NCI-H226 (cell line): ENCODE measurements at places on chromosomes 3 and 15.
A peak's percentile ranks its signal among the peaks of the same experiment; 100 is the strongest.

DNA sequence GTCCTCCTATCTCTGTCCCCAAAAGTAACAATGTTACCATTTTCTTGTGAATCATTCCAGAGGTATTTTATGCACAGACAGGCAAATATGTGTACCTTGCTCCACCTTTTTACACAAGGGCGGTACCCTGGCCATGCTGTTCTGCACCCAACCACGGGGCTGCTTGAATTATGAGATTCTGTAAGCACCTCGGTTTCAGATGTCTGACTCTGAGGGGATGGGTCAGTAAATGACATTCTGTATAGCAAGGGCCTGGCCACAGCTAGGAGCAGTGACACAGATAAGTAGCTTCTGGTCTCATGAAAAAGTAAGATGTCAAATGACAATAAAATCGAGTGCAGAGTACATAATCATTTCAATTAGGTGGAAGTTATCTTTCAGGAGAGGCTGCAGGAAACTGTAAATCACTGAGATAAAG is 30.4 kb upstream of the FLNB start:
- DNase-seq = peak; percentile 43

DNA sequence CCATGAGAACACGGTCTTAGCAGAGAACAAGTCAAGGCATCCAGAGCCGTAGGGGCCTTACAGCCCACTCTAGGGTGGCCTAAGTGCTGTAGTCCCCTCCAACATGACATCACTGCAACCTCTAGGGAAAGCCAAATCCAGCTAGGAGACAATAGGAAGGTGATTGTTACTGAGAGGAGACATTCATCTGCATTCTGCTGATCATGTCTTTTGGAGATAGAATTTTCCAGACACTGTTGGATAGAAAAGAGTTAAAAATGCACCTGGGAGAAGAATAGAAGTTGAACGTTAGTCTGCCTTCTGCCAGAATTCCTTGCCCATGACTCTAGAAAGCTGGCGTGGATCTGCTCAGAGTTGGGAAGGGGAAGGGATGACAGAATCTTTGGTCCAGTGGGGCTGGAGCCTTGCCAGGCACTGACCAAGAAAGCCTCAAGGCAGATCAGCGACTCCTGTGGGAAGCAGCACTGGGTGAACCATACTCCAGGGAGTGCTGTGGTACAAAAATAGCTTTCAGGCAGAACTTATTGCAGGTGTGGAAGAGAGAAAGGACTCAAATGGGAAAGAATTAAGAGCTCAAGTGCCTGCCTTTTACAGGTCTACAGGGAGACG is 44.8 kb upstream of the RAF1 start:
- DNase-seq = peak; percentile 96

- no peak for DNase-seq
Measured at GRCh38 chr3:23904545-23904944, 12.2 kb downstream of the NKIRAS1 start.

DNA sequence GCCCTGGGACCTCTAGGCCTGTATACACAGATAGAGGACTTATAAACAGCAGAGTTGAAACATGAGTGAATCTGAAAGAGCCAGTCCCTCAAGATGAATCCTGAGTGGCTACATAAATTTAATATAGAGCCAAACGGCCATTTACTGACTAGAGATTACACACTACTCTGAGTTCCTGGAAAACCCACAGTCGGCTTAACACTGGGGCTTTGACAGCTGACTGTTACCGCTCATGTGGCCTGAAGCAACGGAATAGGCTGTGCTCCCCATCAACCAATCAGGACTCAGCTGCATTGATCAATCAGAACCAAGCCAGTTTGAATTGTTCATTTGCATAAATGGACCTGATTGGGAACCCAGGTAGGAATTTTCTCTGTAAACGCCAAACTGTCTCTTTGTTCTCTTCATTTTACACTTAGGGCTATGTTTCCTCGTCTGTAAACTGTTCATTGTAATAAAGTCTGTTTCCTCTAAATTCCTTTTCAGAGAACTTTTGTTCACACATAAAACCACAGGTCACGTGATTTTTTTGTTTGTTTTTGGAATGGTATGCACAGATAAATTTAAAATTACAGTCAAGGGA is 40.5 kb downstream of the CCNL1 start:
- DNase-seq = no peak

- peak; percentile 13 for DNase-seq
Measured at GRCh38 chr15:63042877-63043334, 359 bp downstream of the TPM1 start.

DNA sequence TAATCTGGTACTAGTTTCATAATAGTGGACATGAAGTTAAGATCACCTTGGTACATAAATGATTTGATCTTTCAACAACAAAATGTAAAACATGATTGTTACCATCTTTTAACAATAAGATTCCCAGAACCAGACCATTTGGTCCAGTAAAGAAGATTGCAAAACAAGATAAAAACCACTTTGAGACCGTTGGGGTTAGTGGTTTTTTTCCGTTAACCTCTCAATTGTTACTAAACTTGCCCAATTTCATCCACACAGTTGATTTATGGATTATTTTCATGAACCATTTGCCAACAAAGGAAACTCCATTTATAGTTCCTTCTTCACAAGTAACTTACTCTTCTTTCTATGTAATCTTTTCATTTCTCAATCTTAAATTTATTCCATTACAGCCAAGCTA is 53.8 kb downstream of the ATP8B4 start:
- no peak for DNase-seq

- DNase-seq = no peak
Measured at GRCh38 chr3:133300102-133300501, 99.8 kb upstream of the BFSP2 start.

- peak; percentile 18 for DNase-seq
Measured at GRCh38 chr3:49020330-49021212, 1.4 kb upstream of the NDUFAF3 start.

DNA sequence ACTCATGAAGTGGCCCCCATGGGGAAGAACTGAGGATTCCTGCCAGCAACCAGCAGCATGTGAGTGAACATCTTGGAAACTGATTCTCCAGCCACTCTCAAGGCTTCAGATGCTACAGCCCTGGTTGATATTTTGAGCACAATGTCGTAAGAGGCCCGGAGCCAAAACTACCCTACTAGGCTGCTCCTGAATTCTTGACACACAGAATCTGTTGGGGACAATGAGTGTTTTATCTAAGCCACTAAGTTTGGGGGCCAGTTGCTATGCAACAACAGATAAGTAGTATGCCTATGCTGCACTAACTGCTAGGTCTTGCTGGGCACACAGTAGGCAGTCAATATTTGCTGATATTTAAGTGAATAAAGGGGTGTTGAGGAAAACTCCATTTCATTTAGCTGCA is 89.9 kb upstream of the CHL1 start:
- DNase-seq = no peak

GRCh38 chr3:155608228-155608920 is 136.5 kb downstream of the PLCH1 start:
- no peak for DNase-seq

- DNase-seq = no peak
Measured at GRCh38 chr3:14175383-14176037, 2.9 kb downstream of the XPC start.

GRCh38 chr3:164040991-164041390 is 1037.3 kb downstream of the SI start:
- DNase-seq = no peak

DNA sequence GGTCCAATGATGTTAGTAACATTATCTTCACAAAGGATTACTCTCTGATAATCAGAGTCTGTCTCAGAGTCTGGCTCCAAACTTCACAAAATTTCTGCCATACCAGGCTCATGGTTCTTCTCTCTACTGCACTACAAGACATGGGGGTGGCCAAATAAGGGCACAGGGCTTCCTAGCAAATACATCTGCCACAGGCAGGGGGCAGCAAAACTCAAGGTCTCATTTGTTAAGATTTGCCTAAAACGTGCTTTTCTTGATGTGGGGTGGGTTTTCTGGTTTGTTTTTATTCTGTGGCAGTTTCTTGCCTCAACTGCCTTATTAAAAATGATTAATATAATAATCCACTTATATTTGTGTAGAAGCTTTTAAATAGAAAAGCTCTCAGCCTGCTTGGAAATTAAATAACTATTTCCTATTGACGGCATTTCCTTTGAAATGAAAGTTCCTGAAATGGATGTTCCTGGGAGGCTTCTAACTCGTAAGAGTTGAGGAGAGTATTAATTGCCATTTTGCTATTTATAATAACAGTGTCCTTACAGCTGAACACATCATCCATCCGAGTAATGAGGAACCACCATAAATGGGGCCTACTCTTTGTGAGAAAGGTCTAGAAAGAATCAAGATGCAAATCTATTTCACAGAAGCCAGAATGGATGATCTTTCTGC is 53.8 kb downstream of the SST start:
- DNase-seq = peak; percentile 40

DNA sequence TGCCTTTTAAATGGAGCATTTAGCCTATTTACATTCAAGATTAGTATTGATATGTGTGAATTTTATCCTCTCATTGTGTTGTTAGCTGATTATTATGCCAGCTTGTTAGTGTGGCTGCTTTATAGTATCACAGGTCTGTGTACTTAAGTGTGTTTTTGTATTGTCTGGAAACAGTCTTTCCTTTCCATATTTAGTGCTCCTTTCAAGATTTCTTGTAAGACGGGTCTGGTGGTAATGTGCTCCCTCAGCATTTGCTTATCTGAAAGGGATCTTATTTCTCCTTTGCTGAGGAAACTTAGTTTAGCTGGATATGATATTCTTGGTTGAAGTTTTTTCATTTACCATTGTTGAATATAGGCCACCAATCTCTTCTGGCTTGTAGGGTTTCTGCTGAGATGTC is 549.0 kb downstream of the EPHA3 start:
- DNase-seq = no peak

- DNase-seq = no peak
Measured at GRCh38 chr15:38672814-38673670, 108.4 kb upstream of the RASGRP1 start.

- DNase-seq = peak; percentile 47
Measured at GRCh38 chr3:193016437-193016901, 98.8 kb upstream of the MB21D2 start.

GRCh38 chr3:190614226-190615059 is 100.6 kb downstream of the IL1RAP start:
- no peak for DNase-seq

GRCh38 chr15:55741833-55742497 is 987 bp downstream of the PRTG start:
- no peak for DNase-seq

GRCh38 chr3:112530573-112530972 is 31.2 kb downstream of the ATG3 start:
- no peak for DNase-seq

DNA sequence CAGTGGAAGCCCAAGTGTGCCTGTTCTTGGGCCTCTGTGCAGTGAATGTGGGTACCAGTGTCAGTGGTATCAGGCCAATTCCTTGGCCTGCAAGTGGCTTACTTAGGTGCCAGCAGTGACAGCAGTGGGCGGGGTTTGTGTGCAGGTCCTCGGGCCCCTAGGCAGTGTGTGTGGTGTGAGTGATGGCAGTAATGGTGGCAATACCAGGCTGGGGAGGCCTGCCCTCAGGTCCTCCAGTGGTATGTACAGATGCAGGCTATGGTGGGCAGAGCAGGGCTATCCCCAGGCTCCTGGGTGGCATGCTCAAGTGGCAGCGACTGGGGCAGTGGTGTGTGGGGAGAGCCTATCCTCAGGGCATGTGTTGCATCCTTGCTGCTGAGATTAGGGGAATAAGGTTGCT is 379.7 kb downstream of the SQOR start:
- no peak for DNase-seq

DNA sequence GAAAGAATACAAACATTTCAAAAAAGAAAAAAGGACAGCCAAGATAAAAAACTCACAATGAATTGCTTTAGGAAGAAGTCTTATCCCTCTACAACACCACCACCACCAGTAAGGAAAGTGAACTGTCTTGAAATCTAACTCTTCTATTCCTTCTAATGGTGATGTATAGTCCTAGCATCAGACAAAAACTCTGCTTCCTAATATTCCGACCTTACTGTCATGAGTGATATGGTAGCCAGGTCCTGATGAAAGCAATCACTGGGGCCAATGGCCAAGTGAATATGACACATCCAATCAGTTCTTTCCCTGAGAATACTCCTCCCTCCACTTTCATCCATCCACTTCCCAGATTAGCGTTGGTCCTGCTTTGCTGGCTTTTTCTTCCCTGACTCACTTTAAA is 14.8 kb downstream of the GK5 start:
- DNase-seq = no peak

GRCh38 chr3:48607519-48607918 is 1.9 kb downstream of the UQCRC1 start:
- DNase-seq = no peak

- no peak for DNase-seq
Measured at GRCh38 chr15:67796196-67797127, 28.8 kb upstream of the SKOR1 start.

- no peak for DNase-seq
Measured at GRCh38 chr15:39250460-39251186, 330.3 kb upstream of the THBS1 start.

DNA sequence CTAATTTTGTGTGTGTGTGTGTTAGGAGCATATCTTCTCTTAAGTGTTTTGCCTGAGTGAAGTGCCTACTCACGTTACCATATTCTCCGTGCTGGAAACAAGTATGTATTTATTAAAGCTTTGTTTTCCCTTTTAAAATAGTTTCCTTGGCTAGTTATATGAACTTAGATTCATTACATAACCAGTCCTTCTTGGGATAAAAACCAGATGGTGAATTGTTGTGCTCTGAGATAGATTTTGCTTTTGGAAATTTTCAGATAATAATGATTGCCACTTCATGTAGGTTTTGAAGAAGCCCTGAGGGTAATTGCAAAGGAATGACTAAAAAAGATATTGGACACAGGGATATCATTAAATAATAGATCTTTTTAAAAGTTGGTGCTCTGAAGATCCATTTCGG is 390.2 kb upstream of the SGO1 start:
- no peak for DNase-seq

GRCh38 chr3:55074796-55075195 is 146.9 kb upstream of the LRTM1 start:
- DNase-seq = no peak

DNA sequence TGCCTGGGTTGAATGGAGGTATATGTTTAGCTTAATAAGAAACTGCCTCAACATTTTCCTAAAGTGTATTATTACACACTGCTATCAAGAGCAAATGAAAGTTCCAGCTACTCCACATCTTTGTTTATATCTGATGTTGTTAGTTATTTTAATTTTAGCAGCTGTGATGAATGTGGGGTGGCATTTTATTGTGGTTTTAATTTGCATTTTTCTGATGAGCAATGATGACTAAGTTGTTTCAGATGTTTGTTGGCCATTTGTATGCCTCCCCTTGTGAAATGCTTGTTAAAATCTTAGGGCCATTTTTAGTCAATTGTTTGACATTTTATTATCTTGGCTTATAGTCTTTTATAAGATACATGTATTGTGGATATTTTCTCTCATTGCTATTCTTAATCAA is 260.4 kb upstream of the SLCO3A1 start:
- DNase-seq = no peak

GRCh38 chr3:159583662-159584061 is 405.0 kb upstream of the IL12A start:
- no peak for DNase-seq

DNA sequence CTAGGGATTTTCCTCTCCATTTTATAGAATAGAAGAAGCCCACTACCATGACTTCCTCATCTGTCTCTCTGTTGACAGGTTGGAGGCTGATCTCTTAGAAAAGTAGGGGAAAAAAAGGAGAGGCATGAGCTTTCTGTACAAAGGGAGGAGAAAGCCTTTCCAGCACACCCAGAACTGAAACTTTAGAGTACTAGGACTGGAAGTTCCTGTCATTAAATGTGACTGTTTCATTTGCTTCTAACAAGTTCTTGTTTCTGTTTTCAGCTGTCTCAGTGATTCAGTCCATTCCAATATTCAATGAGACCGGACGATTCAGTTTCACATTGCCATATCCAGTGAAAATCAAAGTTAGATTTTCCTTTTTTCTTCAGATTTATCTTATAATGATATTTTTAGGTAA is 39.0 kb downstream of the INTS14 start:
- no peak for DNase-seq

GRCh38 chr15:96535148-96535547 is 204.6 kb downstream of the NR2F2 start:
- DNase-seq = no peak
